ENCODE measurements at places on chromosomes 5 and 9. TPM values are rescaled to one million over a fixed set of nuclear protein-coding genes. Genes with fewer than 3 reads are reported as not detected.

ECM2 gene
- 1.0 TPM for total RNA-seq

NIPSNAP3A gene
- total RNA-seq = 85.4 TPM

SLC23A1 gene
- total RNA-seq = not detected

CYLC2 gene
- not detected for total RNA-seq

ARSI gene
- 32.7 TPM for total RNA-seq

SLC6A19 gene
- not detected for total RNA-seq

POU5F2 gene
- total RNA-seq = not detected

BTNL8 gene
- not detected for total RNA-seq

SLC22A4 gene
- total RNA-seq = 6.3 TPM

PDGFRB gene
- 23.5 TPM for total RNA-seq

Measured in M059J (cell line).